Stimulated activated CD8-positive, alpha-beta memory T cell treated with anti-CD3 and anti-CD28 coated beads, Interleukin-12 subunit alpha, Interleukin-12 subunit beta, amount 100 ng/mL, for 1 hour (primary cell): ENCODE measurements at places on chromosomes 7 and 10.

GRCh38 chr10:85532773-85533172 is 833.8 kb downstream of the GRID1 start:
- no peak for DNase-seq

DNA sequence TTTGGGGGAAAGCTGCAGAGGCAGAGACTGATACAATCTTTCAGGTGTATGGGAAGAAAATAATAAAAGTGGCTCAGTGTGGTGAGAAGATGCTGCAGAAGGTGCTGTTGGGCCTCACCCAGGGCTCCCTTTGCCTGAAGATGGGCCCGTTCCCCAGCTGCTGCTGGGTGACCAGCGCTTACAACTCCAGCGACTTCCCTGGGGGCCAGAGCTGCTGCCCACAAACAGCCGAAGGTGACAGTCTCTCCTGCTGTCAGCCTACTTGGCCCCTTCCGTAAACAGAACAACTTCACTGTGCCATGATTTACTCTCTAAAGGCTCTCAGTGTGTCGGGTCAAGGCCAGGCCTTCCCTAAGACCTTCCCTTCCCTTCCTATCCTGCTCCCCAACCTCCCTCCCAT is 93.6 kb upstream of the PCBD1 start:
- DNase-seq = no peak

GRCh38 chr10:23975431-23975830 is 233.5 kb upstream of the KIAA1217 start:
- no peak for DNase-seq

GRCh38 chr7:4739528-4739992 is 35.9 kb upstream of the AP5Z1 start:
- DNase-seq = no peak

- no peak for DNase-seq
Measured at GRCh38 chr10:71270301-71271220, 48.5 kb upstream of the SLC29A3 start.

GRCh38 chr10:95508730-95509129 is 52.4 kb downstream of the SORBS1 start:
- no peak for DNase-seq

GRCh38 chr10:78717200-78717599 is 351.6 kb upstream of the ZMIZ1 start:
- no peak for DNase-seq

GRCh38 chr10:124874-125273 is 10.4 kb upstream of the ZMYND11 start:
- DNase-seq = no peak

- DNase-seq = no peak
Measured at GRCh38 chr7:17608114-17608833, 309.8 kb downstream of the AHR start.

DNA sequence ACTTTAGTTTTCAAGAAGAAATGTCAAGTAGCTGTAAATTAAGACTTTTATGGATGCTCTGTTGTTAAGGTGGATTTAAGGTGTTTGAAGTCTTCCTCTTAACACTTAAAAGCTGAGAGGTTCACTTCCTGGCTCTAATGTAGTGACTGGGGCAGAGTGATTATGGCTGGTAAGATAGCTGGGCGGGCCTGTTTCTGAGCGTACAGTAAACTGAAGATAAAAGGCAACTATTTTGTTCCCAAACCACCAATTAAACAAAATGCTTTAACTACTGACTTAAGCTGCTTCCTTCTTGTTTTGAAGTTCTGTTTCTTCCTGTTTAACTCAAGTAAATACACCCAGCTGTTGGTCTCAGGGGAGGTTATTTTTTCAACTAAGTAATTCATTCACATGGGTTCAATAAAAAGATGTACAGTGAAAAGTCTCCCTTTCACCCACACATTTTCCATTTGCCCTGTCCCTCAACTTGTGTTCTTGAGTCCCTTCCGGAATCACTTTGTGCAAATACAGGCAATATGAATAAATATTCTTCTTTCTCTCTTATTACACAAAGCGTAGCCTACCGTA is 19.3 kb downstream of the VWA2 start:
- no peak for DNase-seq

- no peak for DNase-seq
Measured at GRCh38 chr7:85736085-85736484, 549.2 kb upstream of the SEMA3D start.

DNA sequence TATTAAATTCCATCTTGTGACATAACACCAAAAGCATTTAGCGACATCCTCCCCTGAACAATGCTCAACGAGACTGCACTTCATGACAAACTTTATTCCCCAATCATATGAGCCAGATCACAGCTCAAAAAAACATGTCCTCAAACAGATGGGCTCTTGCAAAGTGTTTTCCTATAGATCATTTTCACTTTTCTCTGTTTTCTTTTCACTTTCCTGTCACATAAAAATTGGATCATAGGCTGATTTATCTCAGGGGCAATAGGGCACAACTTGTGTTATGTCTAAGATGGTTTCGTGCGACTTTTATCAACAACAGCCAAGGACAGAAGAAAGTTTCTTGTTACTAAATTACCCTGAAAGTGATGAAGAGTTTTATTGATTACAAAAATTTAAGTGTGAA is 206.1 kb downstream of the WDR11 start:
- DNase-seq = no peak

DNA sequence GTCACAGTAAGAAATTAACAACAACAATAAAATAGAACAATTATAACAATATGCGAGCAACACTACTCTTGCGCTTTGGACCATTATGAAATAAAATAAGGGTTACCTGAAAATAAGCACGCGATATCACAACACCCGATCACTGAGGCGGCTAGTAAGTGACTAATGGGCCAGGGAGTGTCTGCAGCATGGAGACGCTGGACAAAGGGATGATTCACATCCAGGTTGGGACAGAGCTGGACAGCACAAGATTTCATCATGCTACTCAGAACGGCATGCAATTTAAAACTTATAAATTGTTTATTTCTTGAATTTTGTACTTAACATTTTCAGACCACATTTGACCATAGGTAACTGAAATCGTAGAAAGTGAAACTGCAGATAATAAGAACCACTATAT is 15.6 kb downstream of the HIBADH start:
- DNase-seq = no peak

DNA sequence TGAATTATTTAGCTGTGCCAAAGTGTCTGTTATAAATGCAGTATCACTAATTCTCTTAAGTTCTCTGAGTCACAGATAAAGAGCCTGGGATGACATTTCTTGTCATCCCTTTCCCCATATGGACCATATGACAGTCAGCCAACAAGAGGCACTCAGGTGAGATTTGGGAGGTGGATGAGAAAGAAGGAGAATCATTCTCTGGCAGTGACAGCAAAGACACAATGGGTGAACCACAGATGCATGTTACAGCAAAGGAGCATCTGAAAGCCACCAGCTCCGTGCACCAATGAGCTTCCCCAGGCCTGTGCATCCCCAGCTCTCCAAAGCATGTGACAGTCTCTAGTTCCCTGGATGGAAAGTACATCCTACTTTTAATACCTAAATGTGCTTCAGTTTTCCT is 10.8 kb downstream of the GIMAP6 start:
- no peak for DNase-seq

DNA sequence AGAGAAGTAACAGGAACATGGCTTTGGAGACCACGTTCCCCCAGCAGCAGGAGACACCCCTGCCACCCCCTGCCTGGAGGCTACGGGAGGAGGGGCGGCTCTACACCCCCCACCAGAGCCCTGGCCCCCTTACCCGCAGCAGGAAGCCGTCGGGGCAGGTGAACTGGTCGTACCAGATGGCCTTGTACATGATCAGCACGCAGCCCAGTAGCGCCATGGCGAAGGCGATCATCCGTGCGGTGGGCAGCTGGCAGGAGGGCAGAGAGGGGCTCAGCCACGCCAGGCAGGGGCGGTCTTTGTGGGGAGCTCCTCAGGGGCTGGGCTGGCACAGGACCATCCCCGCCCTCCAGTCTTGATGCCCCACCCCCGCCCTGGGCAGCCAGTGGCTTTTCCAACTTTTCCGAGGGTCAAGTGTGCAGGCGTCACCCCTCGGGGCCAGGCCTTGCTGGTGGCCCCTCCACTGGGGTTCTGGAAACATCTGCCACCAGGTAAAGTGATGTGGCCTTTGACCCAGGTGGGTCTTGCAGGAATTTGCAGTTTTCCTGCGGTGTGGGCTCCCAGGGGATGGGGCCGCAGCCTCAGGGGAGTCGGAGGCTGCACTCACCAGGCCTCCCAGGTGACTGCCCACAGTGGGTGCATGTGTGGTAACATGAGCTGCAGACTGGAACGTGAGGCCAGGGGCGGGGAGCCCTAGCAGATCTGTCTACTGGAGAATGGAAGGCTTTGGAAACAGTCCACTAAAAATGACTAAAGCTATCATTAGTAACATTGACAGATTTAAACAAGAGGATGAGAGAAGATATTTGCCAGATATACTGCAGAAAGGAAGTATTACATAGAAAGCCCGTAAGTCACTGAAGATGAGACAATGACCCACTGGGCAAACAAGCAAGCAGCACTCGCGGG is 9.7 kb downstream of the CALY start:
- no peak for DNase-seq

GRCh38 chr10:124999433-125000365 is 57.8 kb downstream of the ZRANB1 start:
- DNase-seq = no peak

GRCh38 chr10:31650010-31650409 is 278.6 kb downstream of the ARHGAP12 start:
- no peak for DNase-seq

DNA sequence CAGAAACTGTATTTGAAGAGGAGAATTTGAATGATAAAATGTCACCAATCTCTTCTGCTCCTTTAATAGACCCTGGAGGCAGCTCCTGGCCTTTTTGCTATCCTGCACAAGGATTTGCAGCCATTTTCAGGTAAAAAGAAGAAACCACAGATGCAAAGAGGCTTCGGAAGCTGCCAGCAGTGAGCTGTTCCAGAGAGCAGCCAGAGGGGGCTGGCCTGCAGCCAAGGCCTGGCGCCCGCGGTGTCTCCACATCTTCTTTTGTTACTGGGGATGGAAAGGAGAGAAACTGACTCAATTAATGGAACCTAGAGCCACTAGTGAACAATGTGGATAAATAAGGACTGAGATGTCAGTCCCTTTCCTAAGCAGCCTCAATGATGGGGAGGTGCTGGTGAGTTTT is 23.9 kb upstream of the GPR26 start:
- no peak for DNase-seq

- no peak for DNase-seq
Measured at GRCh38 chr7:53611043-53611442, 575.6 kb downstream of the POM121L12 start.

DNA sequence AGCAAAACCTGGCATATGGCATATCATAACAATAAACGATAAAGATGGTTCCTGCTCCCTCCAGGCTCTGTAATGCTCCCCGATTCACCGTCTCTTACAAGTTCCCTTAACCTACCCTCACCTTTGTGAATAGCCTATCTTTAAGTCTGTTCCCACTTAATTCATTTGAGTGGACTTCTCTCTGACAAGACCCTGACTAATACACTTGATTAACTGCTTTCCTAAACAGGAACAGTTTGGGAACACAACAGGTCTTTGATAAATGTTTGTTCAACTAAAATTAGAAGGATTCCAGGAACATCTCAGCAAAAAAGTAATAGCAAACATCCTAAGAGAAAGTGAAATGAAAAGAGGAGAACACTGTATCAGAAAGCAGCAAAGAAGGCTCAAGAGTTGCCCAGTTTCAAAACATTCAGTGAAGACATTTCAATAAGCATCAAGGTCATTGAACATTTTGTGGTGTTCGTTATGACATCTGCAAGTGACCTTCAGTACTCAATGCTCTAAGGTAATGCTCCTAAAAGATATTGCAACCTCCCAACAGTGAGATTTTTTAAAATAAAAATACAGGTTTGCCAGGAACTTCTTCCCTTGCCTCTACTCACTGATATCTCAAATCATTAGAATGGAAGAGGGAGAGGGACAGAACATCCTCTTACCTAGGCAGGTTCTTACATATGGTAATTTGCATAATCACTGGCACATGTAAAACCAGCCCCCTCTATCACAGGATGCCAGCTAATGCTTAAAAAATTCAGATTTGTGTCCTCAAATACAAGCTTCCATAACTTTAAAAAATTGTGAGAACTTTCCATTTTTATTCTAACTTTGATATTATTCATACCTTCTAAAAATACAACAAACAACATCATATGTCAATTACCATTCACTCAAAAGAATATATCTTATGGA is 11.4 kb upstream of the ARHGAP12 start:
- DNase-seq = no peak

DNA sequence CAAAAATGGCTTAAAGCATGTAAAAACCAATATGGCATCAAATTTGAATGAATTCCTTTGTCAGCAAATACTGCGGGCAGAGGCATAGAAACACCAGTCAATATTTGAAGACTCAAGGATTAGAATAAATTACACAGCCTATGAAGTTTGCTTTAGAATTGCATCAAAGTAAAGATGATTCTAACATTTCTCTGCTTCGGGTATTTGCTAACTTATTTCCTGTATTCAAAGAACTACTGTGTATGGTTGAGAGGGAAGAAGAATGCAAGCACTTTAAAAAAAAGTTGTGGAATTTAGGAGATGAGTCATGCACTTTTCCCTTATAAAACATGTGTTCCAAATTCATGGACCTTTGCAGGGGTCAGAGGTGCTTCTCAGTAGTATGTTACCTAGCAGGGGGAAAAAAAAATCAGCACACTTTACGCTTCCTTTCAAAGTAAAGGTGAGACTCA is 90.1 kb downstream of the PIP4K2A start:
- no peak for DNase-seq
